ENCODE measurements at places on chromosomes 11 and 22.
A peak's percentile ranks its signal among the peaks of the same experiment; 100 is the strongest.

- no peak for DNase-seq
These were observed 36.0 kb downstream of the NUP50 start for GRCh38 chr22:45199723-45200122.

GRCh38 chr22:38831166-38831945 is 12.5 kb downstream of the NPTXR start:
- peak; percentile 64 for DNase-seq

DNA sequence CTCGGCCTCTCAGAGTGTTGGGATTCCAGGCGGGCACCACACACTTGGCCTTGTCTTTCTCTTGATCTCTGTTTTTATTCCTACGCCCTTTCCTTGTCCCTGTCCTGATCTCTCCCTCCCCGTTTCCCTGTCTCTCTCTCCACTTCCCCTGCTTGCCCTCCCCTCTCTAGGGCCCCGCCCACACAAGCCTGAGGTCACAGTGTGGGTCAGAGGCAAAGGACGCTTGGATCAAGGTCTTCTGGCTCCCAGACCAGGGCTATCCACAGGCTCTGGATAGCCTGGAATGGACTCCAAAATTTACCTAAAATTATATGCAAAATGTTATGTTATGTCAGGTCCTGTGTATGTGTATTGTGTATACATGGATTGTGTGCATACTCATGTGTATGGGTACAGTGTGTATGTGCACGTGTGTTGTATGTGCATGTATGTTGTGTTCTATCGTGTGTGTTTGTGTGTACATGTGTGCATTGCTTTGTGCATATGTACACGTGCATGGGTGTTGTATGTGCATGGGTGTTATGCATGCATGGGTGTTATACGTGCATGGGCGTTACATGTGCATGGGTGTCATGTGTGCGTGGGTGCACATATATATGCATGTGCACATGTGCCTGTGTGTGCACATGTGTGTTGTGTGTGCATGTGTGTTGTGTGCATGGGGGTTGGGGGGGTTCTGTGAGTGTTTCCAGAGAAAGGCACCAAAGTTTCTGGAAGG is 38.3 kb downstream of the TP53I11 start:
- peak; percentile 68 for DNase-seq

- DNase-seq = no peak
These were observed 618 bp downstream of the MTA2 start for GRCh38 chr11:62601122-62601371.

GRCh38 chr11:78190871-78191538 is 2.3 kb downstream of the USP35 start:
- DNase-seq = no peak

GRCh38 chr11:12182302-12182675 is 71.9 kb downstream of the MICAL2 start:
- DNase-seq = no peak

DNA sequence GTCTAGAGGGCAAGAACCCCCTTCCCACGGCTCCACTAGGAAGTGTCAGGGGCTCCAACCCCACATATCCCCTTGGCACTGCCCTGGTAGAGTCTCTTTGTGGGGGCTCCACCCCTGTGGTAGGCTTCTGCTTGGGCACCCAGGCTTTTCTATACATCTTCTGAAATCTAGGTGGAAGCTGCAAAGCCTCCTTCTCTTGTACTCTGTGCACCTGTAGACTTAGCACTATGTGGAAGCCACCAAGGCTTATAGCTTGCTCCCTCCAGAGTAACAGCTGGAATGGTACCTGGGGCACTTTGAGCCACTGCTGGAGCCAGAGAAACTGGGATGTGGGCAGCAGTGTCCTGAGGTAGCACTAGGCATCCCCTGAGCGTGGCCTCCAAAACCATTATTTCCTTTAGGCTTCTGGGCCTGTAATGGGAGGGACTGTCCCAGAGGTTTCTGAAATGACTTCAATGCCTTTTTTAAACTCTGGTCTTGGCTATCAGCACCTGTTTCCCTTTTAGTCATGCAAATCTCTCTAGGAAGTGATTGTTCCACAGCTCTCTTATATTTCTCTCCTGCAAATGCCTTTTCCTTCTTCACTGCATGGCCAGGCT is 68.4 kb downstream of the TRAF6 start:
- DNase-seq = no peak

Measured in islet precursor cell (in vitro differentiated cells).